ENCODE measurements at places on chromosomes 7 and 10.

- no peak for DNase-seq
Observed at GRCh38 chr7:124728610-124729009, 37.0 kb downstream of the GPR37 start.

- DNase-seq: no peak
Observed at GRCh38 chr7:21071561-21072501, 285.1 kb upstream of the SP8 start.

GRCh38 chr7:296373-296945 is 6.5 kb downstream of the FOXL3 start:
- DNase-seq: no peak

GRCh38 chr7:29764227-29764626 is 42.1 kb upstream of the WIPF3 start:
- DNase-seq: no peak

DNA sequence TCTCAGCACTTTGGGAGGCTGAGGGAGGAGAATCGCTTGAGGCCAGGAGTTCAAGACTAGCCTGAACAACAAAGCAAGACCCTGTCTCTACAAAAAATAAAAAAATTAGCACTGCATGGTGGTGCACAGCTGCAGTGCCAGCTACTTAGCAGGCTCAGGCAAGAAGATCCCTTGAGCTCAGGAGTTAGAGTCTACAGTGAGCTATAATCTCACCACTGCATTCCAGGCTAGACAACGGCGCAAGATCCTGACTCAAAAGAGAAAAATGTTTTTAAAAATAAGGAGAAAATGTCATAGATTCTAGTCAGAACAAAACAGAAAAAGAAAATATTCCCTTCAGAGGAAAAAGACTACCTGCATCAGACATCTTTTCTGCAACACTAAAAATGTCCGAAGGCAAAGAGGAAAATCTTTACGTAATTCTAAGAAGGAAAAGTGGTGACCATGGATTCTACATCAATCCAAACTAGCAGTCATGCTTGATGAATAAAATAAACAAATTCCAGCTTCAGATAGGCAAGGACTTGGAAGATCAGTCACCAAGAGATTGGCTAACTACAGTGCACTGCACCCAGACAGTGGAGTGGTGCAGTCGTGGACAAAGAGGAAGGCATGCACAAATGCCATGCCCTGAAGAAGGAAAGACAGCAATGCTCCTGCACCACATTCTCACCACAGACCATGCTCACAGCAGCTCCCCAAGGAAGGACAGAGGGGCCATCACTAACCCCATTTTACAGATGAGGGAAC is 54.3 kb downstream of the ERCC6 start:
- DNase-seq: no peak

Measured in NCI-H524 treated with DMSO at 0.1 percent for 48 hours (cell line).